ENCODE measurements at places on chromosomes 11 and 22.

GRCh38 chr11:114172871-114173444 is 113.4 kb downstream of the ZBTB16 start:
- DNase-seq: no peak

- no peak for DNase-seq
These were observed 179.6 kb downstream of the BRD1 start for GRCh38 chr22:49648053-49648452.

DNA sequence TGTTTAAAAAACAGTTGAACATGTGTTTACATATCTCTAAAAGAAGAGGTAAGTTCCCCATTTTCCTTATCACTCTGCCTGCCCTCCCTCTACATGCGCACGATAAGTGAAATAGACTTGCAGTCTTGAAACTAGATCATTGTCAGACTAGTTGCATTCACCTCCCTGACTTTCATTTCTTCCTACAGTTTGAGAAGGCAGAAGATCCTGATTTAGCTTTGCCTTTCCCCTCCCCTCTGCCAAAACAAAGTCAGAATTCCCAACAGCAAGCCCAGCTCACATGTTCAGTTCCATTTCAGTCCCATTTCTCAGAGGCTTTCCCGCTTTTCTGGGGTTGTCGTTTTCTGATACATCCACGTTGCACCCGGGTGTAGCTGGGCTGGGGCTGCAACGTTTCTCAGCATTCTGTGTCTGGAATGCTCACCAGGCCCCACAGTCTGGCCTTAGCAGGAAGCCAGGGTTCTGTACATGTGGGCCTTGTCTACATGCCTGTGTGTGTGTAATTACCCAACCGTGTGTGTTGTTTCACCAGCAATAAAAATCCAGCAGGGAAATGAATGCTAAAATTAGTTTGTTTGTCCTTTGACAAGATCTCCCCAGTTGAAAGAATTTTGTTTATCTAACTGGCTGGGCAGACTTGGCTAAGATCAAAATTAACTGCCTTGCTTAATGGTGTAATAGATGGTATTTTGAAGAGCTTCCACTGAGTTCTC is 179.2 kb downstream of the DBX1 start:
- no peak for DNase-seq

DNA sequence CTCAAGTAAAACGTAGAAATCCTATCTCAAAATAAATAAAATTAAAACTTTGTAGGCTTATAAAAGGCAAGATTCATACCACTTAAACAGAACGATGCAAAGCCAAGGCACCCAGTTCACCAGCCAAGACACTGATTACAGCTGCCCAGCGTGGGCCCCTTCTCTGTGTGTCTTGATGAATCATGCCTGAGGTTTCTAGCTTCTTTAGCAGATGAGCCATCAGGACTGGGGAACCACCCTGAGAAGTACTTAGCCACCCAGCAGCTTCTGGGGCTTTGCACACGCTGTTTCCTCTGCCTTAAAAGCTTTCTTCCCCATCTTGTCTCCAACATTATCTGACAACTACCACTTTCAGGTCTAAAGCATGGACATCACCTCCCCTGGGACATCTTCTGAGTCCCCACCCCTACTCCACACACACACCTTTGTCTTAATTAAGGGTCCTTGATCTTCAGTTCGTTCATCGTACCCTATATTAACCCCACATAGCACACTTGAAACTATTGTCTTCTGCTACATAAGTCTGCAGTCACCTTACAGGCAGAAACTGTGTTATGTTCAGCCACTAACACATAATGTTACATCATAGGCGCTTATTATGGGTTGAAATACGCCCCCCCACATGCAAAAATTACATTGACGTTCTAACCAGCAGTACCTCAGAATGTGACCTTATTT is 8.7 kb upstream of the LAYN start:
- DNase-seq: no peak

DNA sequence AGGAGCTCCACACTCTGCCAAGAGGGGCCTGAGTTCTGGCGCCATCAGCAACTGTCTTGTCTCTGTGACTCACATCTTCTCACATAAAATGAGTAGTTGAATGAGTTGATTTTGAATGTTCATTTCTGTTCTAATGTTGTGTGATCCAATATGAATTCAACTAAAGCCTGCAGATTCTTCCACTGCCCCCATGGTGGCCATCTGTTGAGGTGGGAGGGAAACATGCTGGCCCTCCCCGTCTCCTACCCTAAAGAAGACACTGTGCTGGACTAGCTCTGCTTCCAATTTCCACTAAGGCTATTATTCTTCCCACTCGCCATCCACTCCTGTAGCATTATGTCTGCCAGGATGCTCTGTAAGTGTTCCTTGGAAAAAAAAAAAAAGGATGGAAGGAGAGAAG is 555.6 kb upstream of the LARGE1 start:
- no peak for DNase-seq

DNA sequence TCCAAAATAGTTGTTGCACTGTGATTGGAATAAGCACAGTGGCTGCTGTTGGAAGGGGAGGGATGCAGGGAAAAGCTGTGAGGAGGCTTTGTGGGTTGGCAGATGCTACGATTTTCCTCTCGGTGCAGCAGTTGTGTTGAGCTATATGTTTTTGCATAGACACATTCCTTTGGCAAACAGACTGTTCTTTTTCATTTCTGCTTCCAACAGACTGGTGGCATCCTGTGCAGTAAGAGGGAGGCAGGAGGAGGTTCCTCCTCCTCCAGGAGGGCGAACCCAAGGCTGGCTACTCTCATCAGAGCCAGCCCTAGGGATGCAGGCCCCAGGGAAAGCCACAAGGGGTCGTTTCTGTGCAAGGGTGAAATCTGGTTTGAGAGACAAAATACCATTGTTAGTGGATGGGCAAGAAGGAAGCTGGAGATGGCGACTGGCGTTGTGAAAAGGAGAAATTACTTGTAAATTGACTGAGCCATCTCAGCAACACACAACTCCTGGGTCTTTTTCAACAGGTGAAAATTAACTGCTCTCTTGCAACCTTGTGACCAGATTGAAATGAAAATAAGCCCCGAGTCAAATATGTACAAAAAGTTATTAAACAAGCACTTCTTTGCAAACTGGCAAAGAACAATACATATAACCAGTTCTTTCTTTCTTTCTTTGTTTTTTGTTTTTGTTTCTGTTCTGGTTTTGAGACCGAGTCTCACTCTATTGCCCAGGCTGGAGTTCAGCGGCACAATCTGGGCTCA is 26.5 kb upstream of the UBASH3B start:
- no peak for DNase-seq

DNA sequence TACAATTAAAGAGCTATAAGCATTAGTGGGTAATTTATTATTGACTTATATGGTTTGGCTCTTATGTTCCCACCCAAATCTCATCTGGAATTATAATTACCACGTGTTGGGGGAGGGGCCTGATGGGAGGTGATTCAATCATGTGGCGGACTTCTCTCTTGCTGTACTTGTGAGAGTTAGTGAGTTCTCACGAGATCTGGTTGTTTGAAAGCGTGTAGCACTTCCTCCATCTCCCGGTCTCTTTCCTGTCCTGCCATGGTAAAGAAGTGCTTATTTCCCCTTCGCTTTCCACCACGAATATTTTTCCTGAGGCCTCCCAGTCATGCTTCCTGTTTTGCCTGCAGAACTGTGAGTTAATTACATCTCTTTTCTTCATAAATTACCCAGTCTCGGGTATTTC is 28.1 kb upstream of the CHORDC1 start:
- no peak for DNase-seq

DNA sequence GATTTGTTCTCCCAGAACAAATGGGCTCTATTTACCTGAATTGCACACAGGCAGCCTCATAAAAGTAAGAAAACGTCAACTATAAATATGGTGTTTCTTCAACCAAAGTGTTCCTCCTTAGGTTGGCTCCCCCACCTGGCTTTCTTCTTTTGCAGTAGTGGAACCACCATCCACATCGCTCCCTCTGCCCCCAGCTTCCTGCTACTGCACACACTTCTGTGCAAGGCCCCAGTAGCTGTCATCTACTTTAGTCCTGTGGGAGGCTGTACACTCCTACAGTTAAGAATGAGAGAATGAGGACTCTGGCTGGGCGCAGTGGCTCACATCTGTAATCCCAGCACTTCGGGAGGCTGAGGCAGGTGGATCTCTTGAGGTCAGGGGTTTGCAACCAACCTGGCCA is 89.5 kb downstream of the BMAL1 start:
- DNase-seq: no peak

DNA sequence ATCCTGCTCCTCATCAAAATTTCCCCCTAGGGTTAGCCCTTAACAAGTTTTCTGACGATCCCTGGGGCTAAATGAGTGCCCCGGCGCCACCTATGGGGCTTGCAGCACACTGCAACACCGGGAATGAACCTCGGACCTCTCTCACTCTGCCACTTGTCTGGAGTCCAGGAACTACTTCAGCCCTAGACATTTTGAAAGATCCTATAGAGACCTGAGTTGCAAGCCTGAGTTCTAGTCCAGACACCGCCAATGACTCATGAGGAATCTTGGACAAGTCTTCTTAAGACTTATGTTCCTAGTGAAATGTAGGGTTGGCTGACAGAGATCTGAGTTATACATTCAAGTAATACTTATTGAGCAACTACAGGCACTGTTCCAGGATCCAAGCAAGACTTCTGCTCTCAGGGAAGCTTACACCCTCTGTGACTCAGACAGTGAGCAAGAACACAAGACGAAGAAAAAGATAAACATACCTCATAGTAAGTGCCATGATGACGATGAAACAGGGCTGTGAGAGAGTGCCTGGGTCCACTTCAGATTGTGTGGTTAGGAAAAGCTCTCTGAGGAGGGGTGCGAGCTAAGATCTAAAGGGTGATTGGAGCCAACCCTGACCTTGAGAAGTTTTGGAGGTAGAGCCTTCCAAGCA is 10.2 kb upstream of the STK33 start:
- no peak for DNase-seq

GRCh38 chr11:118659314-118659952 is 20.0 kb downstream of the TREH start:
- DNase-seq: no peak

- DNase-seq: no peak
These were observed 31.3 kb downstream of the TMEM123 start for GRCh38 chr11:102421261-102421660.

- no peak for DNase-seq
These were observed 54.6 kb upstream of the SC5D start for GRCh38 chr11:121237686-121238658.

- DNase-seq: no peak
These were observed 49.6 kb downstream of the COMMD9 start for GRCh38 chr11:36239636-36240035.

DNA sequence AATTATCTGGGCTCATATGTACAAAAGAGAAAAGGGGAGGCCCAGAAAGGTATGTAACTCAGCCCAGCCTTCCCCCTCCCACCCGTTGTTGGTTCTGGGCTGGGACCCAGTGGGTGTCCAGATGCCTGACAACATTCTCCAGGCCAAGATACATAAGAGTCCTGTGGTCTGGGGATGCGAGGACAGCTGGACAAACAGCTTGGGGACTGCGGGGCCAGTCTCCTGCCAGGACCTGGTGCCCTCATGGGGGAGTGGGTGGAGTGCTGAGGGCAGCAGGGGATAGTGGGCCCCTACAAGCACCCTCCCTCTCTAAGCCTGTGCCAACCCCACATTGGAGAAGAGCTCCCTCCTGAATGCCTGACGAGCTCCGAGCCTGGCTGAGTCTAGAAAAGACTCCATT is 3.5 kb upstream of the SLC22A6 start:
- DNase-seq: no peak

GRCh38 chr22:34966980-34967565 is 98.9 kb upstream of the ISX start:
- DNase-seq: no peak

DNA sequence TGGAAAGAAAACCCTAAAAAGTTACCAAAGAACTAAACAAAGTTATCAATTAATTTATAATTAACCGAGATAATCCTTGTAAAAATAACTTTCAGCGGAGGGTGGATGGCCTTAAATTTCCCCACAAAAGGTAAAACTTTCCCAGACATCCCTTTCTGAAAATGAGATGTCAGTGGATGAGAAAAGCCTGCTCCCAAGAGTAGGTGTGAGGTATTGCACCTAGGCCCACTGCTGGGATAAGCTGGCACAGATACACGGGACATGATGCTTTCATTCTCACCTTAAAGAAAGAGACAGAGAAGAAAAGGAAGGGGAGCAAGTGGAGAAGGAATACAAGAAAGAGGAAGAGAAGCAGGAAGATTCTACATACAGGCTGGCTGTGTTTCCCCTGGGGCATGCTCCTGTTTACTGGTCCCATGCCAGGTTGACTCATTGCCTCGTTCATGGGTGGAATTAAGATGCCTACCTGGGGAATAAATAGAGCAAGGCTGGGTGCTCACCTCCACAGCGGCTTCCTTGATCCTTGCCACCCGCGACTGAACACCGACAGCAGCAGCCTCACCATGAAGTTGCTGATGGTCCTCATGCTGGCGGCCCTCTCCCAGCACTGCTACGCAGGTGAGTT is at the start of gene SCGB2A2:
SCGB2A2 (plus strand) TSS at position 505 of the 625 bp plus-strand sequence; CDS start at position 564, 59 bp downstream.
- no peak for DNase-seq

- DNase-seq: no peak
These were observed 1.5 kb upstream of the SREBF2 start for GRCh38 chr22:41831383-41831782.

GRCh38 chr11:118673361-118674081 is 5.9 kb downstream of the TREH start:
- no peak for DNase-seq

GRCh38 chr11:114075891-114076441 is 16.5 kb downstream of the ZBTB16 start:
- DNase-seq: no peak

DNA sequence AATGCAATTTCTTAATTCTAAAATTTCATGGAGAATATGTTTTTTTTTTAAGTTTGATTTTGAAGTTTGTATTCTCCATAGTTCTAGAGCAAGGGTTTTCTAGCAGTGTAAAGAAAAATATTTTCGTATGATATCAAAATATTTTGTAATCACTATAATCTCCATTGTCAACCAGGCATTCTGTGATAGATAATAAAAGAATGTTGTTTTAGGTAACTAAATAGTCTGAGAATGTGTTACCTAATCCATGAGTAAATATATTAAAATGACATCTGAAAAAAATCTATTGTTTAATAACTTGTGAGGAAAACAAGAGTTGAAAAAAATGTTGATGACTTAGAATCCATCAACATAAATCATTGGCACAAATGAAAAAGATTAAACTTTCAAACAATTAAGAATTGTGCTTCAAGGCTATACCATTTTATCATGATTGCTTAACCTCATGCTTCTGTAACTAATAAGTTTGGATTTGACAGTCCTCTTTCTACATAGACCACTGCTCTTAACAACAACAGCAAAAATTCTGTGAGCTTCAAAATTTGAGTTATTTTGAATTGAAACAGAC is 2211.8 kb downstream of the LRRC4C start:
- DNase-seq: no peak

DNA sequence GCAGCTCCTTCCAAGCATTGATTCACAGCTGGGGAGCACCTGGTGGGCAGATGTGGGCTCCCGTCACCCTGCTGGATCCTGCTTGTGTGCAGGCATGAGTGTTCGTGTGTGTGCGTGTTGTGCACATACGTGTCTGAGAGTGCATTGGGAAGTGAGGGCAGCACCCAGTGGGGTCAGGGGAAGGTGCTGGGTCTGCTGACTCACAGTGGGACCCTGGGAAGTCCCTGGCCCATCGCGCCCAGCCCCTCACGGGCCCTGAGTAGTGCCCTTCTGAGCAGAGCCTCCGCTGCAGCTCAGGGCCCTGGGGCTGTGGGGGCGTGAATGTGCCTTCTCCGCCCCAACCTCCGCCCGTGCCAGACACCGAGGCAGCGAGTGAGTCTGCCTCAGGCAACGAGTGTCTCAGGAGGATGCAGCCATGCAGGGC is 36.8 kb downstream of the WNT11 start:
- no peak for DNase-seq

- no peak for DNase-seq
These were observed 152.8 kb downstream of the CHST1 start for GRCh38 chr11:45512471-45513148.

Data from cortex of kidney (tissue), 1 donor.